ENCODE measurements at places on chromosomes 7 and 10.

DNA sequence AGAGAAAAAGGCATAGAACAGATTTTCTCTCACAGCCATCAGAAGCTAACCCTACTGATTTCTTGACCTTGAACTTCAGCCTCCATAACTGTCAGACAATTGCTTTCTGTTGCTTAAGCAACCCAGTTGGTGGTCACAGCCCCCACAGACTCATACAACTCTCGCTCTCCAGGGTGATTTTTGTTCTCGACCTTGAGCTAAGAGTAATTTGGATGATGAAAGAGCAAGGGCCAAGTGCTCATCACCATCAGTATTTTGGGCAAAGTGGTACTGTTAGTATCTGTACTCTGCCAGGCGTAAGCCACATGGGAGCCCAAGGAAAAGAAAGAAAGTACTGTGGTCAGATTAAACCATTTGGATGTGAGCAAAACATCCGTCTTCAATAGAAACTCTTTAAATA is 81.9 kb downstream of the AOAH start:
- H3K27ac ChIP-seq: no peak overlapping the region
- H3K36me3 ChIP-seq: no peaks in the 10 kb centered on the region
- no peak for DNase-seq
- H3K4me1 ChIP-seq: no peaks in the 10 kb centered on the region
- H3K27me3 ChIP-seq: peaks cover 6% of the 10 kb centered on the region

DNA sequence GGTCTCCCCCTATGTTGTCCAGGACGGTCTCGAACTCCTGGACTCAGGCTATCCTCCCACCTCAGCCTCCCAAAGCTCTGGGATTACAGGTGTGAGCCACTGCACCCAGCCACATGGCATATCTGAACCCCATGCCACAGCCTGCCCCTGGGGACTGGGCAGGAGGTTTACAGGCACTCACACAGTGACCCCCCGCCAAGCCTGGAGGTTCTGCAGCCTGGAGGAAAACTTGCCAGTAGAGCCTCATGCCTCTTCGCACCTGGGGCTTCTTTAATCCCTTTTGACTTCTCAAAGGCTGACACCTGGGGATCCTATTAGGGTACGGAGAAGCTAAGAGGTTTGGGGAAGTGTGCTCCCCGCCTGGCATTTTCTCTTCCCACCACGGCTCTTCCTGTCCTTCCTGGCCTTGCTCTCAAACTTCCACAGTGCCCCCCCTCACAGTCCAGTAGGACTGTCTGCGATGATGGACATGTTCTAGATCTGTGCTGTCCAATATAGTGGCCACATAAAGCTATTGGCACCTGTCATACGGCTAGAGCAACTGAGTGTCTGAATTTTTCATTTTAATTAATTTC is 11.4 kb upstream of the KCP start:
- H3K27ac ChIP-seq: no peak overlapping the region
- H3K4me3 ChIP-seq: no peak overlapping the region

DNA sequence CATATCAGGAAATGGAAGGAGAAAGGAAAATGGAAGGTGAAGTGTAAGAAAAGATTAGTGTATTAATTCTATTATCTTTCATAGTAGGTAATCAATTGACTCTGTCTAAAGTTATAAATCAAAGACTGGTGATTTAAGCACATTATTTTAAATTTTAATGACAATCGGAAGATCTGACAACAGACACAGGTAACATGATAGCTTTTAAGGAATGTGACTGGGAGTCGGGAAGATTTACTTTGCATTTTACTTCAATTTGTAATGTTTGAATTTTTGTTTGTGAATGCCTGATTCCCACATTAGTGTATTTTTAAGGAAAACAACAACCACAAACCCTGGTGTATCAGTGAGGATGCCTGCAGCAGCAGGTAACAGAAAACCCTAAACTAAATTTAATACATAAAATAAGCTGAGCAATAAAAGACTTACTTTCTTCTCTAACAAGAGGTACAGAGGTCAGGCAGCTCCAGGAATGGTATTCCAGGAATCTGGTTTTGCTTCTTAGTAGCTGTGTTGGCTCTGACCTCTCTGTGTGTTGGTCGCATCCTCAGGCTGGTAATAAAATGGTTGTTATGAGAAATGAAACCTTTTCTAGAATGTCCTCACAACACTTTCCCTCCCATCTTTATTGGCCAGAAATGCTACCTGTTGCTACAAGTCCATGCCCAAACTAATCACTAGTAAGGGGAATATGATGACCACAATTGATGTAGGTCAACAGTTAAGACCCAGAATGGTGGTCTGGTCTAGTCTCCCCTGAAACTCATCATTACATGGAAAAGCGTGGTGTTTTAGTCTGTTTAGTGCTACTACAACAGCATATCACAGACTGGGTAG is 12.2 kb downstream of the DNAJB9 start:
- H3K36me3 ChIP-seq: peaks cover 9% of the 10 kb centered on the region
- no peak overlapping the region for H3K4me3 ChIP-seq
- H3K27ac ChIP-seq: no peak overlapping the region
- DNase-seq: no peak

GRCh38 chr7:47624689-47625088 is 42.8 kb upstream of the TNS3 start:
- peaks cover 30% of the 10 kb centered on the region for H3K4me1 ChIP-seq
- no peak overlapping the region for H3K27ac ChIP-seq
- peaks cover 2% of the 10 kb centered on the region for H3K27me3 ChIP-seq
- H3K36me3 ChIP-seq: no peaks in the 10 kb centered on the region
- H3K4me3 ChIP-seq: no peak overlapping the region

GRCh38 chr7:43295429-43295828 is 183.0 kb downstream of the HECW1 start:
- H3K27ac ChIP-seq: no peak overlapping the region
- peaks cover 3% of the 10 kb centered on the region for H3K27me3 ChIP-seq
- DNase-seq: no peak
- H3K4me3 ChIP-seq: no peak overlapping the region
- H3K4me1 ChIP-seq: peaks cover 12% of the 10 kb centered on the region

DNA sequence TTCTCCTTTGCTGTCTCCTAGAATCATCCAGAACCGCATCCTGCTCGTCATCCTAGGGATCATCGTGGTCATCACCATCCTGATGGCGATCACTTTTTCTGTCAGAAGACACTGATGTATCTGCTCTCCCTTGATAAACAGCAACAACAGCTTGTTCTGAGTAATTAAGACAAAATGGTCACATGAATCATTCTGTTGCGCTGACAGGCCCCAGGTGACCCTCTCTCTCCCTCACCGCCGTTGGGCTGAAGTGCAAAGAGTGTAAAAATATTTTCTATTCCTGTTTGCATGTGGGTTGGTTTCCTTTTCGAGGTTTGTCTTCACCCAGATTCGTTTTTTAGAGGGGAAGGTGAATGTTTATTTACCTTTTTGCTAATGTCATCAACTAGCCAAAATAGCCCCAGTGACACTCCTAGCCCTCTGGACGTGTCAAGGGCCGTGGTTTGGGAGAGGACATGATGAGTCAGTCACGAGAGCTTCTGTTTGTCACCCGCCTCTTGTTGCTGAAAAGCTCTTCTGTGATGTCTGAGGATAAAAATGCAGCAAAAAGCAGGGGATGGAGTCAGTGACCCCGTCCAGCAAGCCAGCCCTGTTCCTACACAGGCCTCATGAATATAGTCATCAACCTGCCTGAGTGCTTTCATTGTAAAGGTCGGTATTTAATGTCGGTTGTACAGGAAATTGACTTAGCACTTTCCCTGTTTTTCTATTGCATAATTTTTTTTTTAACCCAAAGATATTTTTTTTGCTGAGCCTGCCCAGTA is 134.6 kb upstream of the TCF7L2 start:
- H3K4me3 ChIP-seq: peak overlapping the region; percentile 44
- peak; percentile 69 for DNase-seq
- peaks cover 25% of the 10 kb centered on the region for H3K36me3 ChIP-seq

- peak overlapping the region; percentile 100 for H3K4me3 ChIP-seq
- H3K27ac ChIP-seq: peak overlapping the region; percentile 100
Measured at GRCh38 chr7:43583424-43584194, 701 bp downstream of the STK17A start.

- no peak for DNase-seq
- H3K4me3 ChIP-seq: no peak overlapping the region
- no peaks in the 10 kb centered on the region for H3K4me1 ChIP-seq
- no peaks in the 10 kb centered on the region for H3K36me3 ChIP-seq
Measured at GRCh38 chr7:117478836-117479224, 995 bp upstream of the CFTR start.

- no peak for DNase-seq
- peaks cover 3% of the 10 kb centered on the region for H3K36me3 ChIP-seq
- no peaks in the 10 kb centered on the region for H3K4me1 ChIP-seq
- H3K27me3 ChIP-seq: no peaks in the 10 kb centered on the region
Measured at GRCh38 chr10:131212763-131213325, 98.7 kb downstream of the TCERG1L start.

DNA sequence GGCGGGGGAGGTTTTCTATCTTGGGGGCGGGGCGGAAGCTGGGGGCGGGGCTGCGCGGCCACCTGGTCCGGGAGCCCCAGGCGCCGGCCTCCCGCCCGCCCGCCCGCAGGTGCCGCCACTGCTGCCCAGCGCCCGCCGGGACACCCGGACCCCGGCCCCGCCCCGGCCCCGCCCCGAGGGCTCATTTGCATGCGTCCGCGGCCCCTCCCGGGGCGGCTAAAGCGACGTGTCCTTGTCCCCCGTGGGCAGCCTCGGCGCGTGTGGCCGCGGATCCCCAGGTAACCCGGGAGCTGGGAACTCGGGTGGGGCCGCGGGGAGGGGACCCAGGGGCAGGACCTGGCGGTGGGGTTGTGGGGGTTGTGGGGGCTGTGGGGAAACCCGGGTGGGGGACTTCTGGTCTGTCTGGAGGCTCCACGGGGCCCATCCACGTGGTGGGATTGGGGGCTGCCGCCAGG is at the start of gene BHLHA15:
Gene BHLHA15, plus strand, starts transcription at position 219 of the 455 bp plus-strand sequence. CDS start 871 bp downstream, outside the sequence.
- DNase-seq: no peak
- no peak within 1 kb of the TSS for H3K4me3 ChIP-seq
- H3K4me1 ChIP-seq: no peaks in the 10 kb centered on the region
- no peaks in the 10 kb centered on the region for H3K27me3 ChIP-seq

GRCh38 chr10:9215121-9215520 is 1160.6 kb downstream of the GATA3 start:
- no peaks in the 10 kb centered on the region for H3K36me3 ChIP-seq
- DNase-seq: no peak
- H3K27me3 ChIP-seq: no peaks in the 10 kb centered on the region

GRCh38 chr7:43591558-43592180 is 8.8 kb downstream of the STK17A start:
- peak overlapping the region; percentile 52 for H3K4me3 ChIP-seq
- peaks cover 1% of the 10 kb centered on the region for H3K27me3 ChIP-seq
- peaks cover 91% of the 10 kb centered on the region for H3K4me1 ChIP-seq
- peaks cover 23% of the 10 kb centered on the region for H3K36me3 ChIP-seq
- peak overlapping the region; percentile 64 for H3K27ac ChIP-seq

- DNase-seq: no peak
- H3K27me3 ChIP-seq: no peaks in the 10 kb centered on the region
- H3K4me3 ChIP-seq: no peak overlapping the region
- H3K4me1 ChIP-seq: no peaks in the 10 kb centered on the region
- no peaks in the 10 kb centered on the region for H3K36me3 ChIP-seq
Measured at GRCh38 chr7:40965774-40966173, 737.1 kb downstream of the INHBA start.

DNA sequence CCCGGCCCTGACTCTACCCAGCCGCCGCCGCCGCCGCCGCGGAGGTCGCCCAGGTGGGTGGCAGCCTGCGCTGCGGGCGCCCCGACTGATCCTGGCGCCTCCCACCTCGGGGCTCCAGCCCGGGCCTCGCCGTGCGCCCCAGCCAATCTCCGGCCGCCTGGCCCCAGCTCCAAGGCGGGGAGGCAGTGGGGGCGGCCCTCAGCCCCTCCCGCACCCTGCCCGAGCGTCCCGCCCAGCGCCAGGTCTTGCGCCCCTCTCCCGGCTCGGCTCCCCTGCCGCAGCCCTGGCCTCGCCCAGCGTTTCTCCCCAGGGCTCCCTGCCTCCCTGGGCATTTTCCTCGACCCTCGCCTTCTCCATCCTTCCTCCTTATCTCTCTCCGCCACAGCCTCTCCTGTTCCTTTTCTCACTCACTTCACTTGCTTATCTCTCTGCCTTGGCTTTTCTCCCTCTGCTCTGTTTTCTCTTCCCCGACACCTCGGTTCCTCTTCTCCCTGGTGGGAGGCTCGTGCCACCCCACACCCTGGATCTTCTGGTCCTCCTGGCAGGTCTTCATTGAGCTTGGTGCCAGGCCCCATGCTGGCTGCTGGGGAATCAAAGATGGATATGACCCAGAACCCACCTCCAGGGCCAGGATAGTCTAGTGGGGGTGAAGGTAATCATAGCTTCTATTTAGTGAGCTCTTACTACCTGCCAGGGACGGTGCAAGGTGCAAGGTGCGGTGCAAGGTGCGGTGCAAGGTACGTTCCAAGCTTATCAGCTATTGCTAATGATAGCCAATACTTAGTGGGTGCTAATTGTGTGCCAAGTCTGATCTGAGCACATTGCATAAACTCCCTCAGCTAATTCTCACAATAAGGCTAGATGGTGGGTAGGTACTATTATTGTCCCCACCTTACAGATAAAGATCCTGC is at the start of gene SFRP5:
Gene SFRP5, minus strand, starts transcription at position 87 of the 911 bp plus-strand sequence. CDS start 166 bp downstream, outside the sequence.
- H3K27me3 ChIP-seq: peaks cover 62% of the 10 kb centered on the region
- no peak within 1 kb of the TSS for H3K27ac ChIP-seq
- H3K4me3 ChIP-seq: peak within 1 kb of the TSS; percentile 63
- DNase-seq: no peak
- H3K4me1 ChIP-seq: peaks cover 6% of the 10 kb centered on the region

GRCh38 chr7:129741743-129742213 is 130.3 kb downstream of the NRF1 start:
- peaks cover 24% of the 10 kb centered on the region for H3K4me1 ChIP-seq
- H3K27me3 ChIP-seq: peaks cover 2% of the 10 kb centered on the region
- H3K36me3 ChIP-seq: no peaks in the 10 kb centered on the region

DNA sequence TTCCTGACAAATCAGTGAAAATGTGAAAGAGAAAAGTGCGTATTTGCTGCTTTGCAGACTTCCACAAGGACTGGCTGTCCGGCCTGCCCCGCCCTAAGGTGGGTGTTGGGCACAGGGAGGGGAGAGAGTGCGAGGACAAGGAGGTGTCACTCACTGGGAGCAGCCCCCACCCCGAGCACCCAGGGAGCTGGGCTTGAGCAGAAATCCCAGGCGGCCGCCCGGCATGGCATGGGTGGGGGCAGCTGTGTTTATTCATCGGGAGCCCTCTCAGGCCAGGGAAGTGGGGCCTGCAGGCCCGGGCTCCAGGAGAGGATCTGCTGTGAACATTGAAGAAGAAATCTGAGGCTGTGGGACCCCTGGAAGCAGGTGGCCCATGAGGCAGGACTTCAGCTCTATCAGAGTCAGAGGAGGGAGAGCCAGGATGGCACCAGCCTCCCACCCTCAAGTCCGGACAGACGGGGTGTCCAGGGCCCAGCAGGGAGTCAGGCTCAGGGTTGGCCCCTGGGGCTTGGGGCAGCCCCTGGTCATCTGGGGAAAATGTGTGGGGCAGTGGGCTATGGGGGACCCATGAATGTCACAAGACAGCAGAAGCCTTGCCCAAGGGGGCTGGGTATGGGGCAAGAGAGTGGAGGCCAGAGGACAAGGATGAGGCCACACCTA is 164.4 kb upstream of the PPP2R2D start:
- no peak for DNase-seq
- H3K4me1 ChIP-seq: no peaks in the 10 kb centered on the region
- no peaks in the 10 kb centered on the region for H3K27me3 ChIP-seq
- no peaks in the 10 kb centered on the region for H3K36me3 ChIP-seq
- no peak overlapping the region for H3K27ac ChIP-seq
- no peak overlapping the region for H3K4me3 ChIP-seq

- H3K36me3 ChIP-seq: no peaks in the 10 kb centered on the region
- H3K27ac ChIP-seq: no peak overlapping the region
- H3K4me3 ChIP-seq: no peak overlapping the region
- DNase-seq: no peak
- no peaks in the 10 kb centered on the region for H3K4me1 ChIP-seq
Measured at GRCh38 chr10:56823849-56824248, 462.8 kb upstream of the ZWINT start.

GRCh38 chr10:129853562-129853903 is 110.5 kb downstream of the EBF3 start:
- no peaks in the 10 kb centered on the region for H3K4me1 ChIP-seq
- no peak overlapping the region for H3K4me3 ChIP-seq
- H3K27me3 ChIP-seq: peaks cover 5% of the 10 kb centered on the region
- no peaks in the 10 kb centered on the region for H3K36me3 ChIP-seq
- no peak overlapping the region for H3K27ac ChIP-seq
